CD4-positive, alpha-beta T cell (primary cell): ENCODE measurements at places on chromosomes 4 and X.

DNA sequence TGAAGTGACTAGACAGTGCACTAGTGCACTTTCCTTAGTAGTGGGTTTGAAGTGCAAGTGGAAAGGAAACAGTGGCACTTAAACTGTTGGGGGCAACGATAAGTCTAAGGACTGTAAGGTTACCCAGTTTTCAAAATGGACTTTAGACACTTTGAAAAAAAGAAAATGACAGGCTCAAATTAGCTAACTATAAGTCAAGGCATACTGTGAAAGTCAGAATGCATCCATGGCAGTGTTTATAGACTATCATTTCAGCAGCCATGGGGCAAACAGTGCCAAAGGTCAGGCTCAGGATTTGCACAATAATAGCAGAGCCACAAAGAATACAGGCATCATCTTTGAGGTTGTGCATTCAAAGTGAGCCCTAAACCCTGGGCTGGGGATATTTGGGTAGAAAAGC, 104.4 kb downstream of the CXCL13 start:
- H3K4me1 ChIP-seq: no peaks in the 10 kb centered on the region
- H3K27me3 ChIP-seq: no peaks in the 10 kb centered on the region
- H3K36me3 ChIP-seq: peaks cover 15% of the 10 kb centered on the region
- no peak overlapping the region for H3K27ac ChIP-seq

- no peaks in the 10 kb centered on the region for H3K27me3 ChIP-seq
- no peak for DNase-seq
- H3K4me3 ChIP-seq: no peak overlapping the region
- H3K36me3 ChIP-seq: no peaks in the 10 kb centered on the region
Observed at GRCh38 chr4:85370400-85371032, 104.4 kb upstream of the ARHGAP24 start.

- no peaks in the 10 kb centered on the region for H3K4me1 ChIP-seq
- no peak overlapping the region for H3K27ac ChIP-seq
- no peaks in the 10 kb centered on the region for H3K27me3 ChIP-seq
- DNase-seq: no peak
- H3K36me3 ChIP-seq: no peaks in the 10 kb centered on the region
Observed at GRCh38 chr4:28254003-28254402, 1393.4 kb downstream of the STIM2 start.

DNA sequence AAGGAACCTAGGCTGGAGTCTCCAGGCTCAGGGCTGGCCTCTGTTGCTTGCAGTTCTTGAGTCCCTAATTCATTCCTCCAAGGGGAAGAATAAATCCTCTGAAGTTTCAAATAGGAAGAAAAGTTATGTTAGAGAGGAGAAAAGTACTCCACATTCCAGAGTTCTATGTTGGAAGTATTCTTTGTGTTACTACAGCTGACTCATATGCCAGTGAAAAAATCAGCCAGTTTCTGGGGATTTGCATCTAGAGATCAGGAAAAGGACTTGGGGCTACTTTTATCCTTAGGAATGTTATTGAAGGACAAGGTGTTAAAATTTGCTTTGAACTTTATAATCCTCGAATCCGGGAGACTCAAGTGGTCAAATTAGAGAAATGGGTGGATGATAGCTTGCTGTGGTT, 11.7 kb upstream of the NUDT9 start:
- peaks cover 10% of the 10 kb centered on the region for H3K27me3 ChIP-seq
- H3K4me1 ChIP-seq: peaks cover 2% of the 10 kb centered on the region
- DNase-seq: no peak
- no peak overlapping the region for H3K4me3 ChIP-seq
- H3K36me3 ChIP-seq: no peaks in the 10 kb centered on the region

- H3K4me3 ChIP-seq: no peak overlapping the region
- peaks cover 67% of the 10 kb centered on the region for H3K4me1 ChIP-seq
- peaks cover 58% of the 10 kb centered on the region for H3K36me3 ChIP-seq
- DNase-seq: peak; percentile 16
- peak overlapping the region; percentile 47 for H3K27ac ChIP-seq
- no peaks in the 10 kb centered on the region for H3K27me3 ChIP-seq
Observed at GRCh38 chrX:154348646-154349358, 25.6 kb downstream of the FLNA start.

GRCh38 chr4:77124576-77124975, 32.4 kb upstream of the CCNG2 start:
- H3K27ac ChIP-seq: no peak overlapping the region
- H3K4me3 ChIP-seq: no peak overlapping the region
- H3K4me1 ChIP-seq: peaks cover 13% of the 10 kb centered on the region
